ENCODE measurements at places on chromosomes 7 and 10.

- DNase-seq: no peak
Measured at GRCh38 chr10:12625393-12626023, 276.2 kb downstream of the CAMK1D start.

- DNase-seq: no peak
Measured at GRCh38 chr10:63456437-63457210, 9.2 kb downstream of the JMJD1C start.

- no peak for DNase-seq
Measured at GRCh38 chr10:100544950-100545349, 9.2 kb downstream of the HIF1AN start.

DNA sequence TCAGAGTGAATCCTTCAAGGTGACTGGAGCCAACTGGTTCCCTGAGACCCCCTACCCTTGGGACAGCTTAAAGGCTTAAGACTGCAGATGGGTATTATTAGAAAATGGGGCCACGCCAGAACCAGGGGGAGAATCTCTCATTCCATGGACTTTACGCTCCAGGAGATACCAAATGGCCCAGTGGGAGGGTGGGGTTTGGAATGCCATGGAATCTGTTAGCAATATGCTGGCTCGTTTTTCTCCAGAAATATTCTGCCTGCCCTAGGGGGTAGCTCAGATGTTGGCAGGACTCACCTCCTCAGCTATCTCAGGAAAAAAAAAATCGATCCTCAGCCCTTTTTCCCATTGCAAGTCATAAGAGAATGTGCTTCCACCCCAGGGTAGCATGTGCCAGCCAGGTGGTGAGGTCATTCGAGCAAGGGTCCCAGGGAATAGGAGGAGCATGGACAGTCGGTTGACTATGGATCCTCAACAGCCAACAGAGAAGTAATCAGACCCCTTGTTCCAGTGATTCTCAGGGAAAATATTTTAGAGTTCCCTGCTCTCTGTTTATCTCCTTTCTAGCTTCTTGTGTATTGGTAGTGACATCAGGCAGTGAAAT lies 22.9 kb downstream of the SVIL start:
- DNase-seq: no peak

- DNase-seq: no peak
Measured at GRCh38 chr10:16681521-16681920, 135.7 kb downstream of the RSU1 start.

Data from right renal pelvis (tissue), 4 donors.